Renal cortex interstitium (tissue), 15 donors: ENCODE measurements at places on chromosomes 12 and 14.

DNA sequence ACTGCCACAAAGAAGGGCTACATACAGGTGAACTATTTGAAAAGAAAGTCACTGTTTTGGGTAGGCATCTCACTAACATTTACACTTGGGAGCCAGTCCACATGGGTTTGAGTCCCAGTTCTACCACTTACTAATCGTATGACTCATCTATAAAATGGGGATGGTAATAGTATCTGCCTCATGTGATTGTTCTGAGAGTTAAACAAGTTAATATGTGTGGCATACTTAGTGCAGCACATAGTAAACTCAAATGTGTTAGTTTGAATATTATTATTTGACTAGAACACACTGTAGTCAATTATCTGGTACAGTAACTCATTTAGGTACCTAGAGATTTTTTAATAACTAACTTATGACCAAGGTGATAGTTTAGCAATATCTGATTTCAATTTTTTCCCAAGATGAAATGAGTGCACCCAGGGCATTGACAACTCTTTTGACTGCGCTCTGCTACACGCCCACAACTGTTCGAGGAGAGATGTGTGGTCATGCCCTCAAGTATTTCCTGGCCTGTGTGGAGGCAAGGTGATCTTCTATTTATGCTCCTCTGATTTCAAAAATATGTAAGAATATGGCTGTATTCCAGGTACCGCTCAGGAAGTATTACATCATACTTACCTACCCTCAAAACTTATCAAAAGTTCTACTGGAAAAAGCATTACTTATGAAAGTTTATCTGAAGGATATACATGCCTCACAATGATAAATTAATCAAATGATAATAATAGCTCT lies 210.6 kb upstream of the EGLN3 start:
- DNase-seq: no peak

DNA sequence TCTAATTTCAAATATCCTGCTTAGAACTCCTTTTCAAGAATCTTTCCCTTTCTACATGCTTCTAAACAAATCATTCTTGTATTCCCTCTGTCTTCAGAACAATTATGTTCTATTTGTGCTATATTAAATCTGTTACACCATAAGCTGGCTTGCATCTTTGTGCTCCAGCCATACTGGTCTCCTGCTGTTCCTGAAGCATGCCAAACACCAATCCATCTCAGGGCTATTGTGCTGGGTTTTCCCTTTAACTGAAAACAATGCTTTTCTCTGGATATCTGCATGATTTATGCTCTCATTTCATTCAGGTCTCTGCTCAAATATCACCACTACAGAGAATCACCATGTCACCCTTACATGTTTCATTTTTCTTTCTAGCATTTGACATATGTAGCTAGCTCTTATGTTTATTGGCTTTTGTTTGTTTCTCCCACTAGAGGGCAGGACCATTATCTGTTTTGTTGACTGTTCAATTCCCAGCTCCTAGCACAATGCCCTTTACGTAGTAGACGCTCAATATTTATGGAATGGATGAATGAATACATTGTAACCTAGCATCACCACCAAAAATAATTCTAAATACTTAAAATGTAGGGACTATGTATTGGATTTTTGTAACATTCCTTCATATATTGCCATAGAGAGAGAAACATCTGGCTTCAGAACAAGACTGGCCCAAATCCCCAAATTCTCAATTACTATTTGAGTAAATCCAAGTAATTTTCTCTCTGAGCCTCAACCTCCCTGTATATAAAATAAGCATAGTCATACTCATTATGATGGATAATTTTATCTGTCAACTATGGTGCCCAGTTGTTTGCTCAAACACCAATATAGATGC lies 302.0 kb upstream of the SYT1 start:
- no peak for DNase-seq

DNA sequence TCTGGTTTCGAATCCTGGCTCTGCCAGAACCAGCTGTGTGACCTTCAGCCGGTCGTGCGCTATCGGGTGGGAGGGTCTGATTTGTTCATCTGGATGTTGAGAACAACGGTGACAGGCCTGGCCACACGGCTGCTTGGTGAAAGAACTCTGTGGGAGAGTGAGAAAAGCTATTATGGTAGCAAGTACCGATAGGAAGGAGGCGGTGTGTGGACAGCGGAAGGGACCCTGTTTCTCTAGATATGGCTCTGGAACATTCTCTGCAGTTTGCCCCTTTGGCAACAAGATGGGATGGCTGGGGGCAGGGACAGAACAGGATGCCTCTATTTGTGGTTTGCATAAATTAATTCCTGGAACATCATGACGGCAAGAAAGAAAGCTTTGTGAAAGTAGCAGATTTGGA lies 347.3 kb downstream of the AACS start:
- no peak for DNase-seq

GRCh38 chr14:90940318-90940962 lies 120.0 kb downstream of the RPS6KA5 start:
- no peak for DNase-seq

DNA sequence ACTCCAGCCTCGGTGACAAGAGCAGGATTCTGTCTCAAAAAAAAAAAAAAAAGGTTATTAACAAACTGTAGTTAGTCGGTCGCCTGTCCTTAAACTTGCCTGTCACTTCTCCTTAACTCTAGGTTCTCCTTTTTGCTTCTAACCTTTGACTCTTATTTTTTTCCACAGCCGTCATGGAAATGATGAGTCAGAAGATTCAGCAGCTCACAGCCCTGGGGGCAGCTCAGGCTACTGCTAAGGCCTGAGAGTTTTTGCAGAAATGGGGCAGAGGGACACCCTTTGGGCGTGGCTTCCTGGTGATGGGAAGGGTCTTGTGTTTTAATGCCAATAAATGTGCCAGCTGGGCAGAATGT lies 418 bp upstream of the MYG1 start:
- no peak for DNase-seq

DNA sequence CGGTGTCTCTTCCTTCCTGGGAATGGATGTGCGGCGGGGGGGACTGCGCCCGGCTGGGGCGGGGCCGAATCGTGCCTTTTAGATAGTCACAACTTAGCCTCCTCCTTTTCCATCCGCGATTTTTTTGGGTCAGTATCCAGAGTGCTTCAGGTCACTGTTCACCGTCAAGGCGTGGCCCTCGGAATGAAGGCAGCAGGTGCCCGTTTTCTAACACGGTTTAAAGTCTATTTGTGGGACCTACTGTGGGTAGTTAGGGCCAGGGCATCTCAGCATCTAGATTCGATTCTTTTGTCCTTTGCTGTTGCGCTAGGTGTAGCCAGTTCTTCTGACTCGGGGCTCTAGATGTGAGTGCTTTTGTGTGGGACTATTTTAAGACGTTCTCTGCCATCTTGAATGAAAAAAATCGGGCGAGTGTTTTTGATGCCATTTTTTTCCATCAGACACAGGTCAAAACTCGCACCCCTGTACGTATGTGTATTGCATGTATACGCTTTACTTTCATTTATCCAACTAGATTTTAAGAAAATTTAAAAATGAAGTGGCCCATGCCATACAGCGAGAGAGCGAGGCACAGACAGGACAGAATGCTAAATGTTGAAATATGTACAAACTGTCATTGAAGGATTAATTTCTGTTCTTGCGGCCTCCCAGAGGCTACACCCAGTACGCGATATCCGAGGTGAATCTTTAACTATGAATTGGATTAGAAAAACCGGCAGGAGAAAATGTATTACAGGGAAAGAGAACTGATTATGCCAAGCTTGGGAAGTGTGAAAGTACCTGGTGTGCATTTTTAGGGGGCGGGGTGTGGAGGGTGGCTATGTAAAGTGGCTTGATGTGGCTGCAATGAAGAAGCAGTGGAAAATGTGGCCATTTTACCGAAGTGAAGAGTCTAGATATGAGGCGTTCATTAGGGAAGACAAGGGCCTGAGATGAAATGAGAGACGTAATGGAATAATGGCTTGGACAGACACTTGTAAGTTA lies 835 bp downstream of the VEZT start:
- DNase-seq: peak; percentile 29

DNA sequence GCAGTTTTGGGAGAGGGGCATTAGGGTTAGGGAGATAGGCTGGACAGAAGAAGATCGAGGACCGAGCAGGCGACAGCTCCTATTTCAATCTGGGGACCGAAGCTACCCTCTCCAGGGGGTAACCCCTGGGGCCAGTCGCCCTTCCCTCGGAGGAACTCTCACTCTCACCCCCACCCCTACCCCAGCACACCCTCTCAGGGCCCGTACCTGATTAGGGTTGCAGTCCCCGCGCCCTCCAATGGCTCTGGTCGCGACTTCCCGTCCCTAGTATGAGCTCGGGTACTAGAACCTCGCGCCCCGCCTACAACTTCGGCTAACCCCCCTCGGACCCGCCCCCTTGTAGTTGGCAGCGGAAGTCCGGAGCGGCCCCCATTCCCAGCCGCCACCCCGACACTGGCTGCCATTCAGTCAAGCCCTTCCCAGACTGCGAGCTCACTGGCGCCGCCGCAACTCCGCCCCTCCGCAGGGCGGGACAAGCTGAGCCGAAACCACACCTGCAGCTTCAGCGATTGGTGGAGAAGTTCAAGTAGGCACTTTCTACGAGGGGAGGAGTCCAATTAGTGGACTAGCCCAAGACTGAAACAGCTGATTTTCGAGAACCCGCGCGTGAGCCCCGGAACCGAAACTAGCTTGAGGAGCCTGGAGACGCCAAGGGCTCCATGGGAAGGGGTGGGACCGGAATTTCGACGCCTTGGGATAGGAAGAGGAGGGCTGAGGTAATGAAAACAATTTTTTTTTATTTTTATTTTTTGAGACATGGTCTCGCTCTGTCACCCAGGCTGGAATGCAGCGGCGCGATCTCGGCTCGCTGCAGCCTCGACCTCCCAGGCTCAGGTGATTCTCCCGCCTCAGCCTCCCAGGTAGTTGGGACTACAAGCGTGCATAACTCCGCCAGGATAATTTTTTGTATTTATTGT lies at the start of gene STAT2:
TSS of gene STAT2 (minus strand) at position 257 of the 917 bp plus-strand sequence. CDS start 3,536 bp downstream, outside the sequence.
- peak; percentile 98 for DNase-seq

- no peak for DNase-seq
Measured at GRCh38 chr14:26925876-26926584, 328.2 kb upstream of the NOVA1 start.

GRCh38 chr12:124727264-124727800 lies 136.3 kb downstream of the SCARB1 start:
- DNase-seq: no peak

DNA sequence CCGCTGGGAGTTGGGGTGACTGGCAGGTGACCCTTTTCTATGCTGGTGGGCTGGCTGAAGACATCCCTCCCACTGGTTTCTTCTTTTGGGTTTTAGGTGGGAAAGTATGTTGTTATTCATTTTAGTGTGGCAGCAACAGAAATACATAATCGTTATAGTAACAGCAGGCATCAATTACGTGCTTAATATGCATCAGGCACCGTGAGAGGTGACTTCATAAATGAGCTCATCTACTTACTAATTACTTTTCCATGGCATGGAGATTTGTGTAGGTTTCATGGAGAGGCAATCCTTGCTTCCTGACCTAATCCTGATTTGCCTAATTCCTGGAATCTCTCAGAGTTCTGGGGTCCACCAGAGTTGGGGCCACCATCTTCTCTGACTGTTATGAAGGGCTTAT lies 13.4 kb upstream of the CELA1 start:
- no peak for DNase-seq

GRCh38 chr12:12333407-12334366 lies 16.4 kb downstream of the MANSC1 start:
- no peak for DNase-seq
